ENCODE measurements at places on chromosomes 2 and 18. TPM values are rescaled to one million over a fixed set of nuclear protein-coding genes. Genes with fewer than 3 reads are reported as not detected.

The TUBB8B gene
- total RNA-seq, result not detected

The DTNA gene
- not detected for total RNA-seq

The COPS8 gene
- total RNA-seq, result 30.7 TPM

The TRABD2A gene
- total RNA-seq, result 165 TPM

The IL1RL2 gene
- not detected for total RNA-seq

The MROH2A gene
- total RNA-seq, result not detected

The BCL11A gene
- 10.1 TPM for total RNA-seq

The HJURP gene
- total RNA-seq, result not detected

The PRSS56 gene
- not detected for total RNA-seq

The BOLL gene
- not detected for total RNA-seq

The WDR75 gene
- 67.4 TPM for total RNA-seq

The RHOB gene
- total RNA-seq, result 21.0 TPM

The IL36B gene
- not detected for total RNA-seq

Data from naive thymus-derived CD8-positive, alpha-beta T cell (primary cell).